Activated effector memory CD4-positive, alpha-beta T cell treated with Interleukin-2 at 50 U/mL for 16 hours (primary cell): ENCODE measurements at places on chromosomes 4 and X.

GRCh38 chrX:118249146-118249545 lies 96.8 kb upstream of the WDR44 start:
- no peak for DNase-seq

- DNase-seq = no peak
These were observed 21.4 kb upstream of the PLCXD1 start for GRCh38 chrX:259692-260355.

GRCh38 chrX:120761810-120762209 lies 113.9 kb downstream of the CT47B1 start:
- no peak for DNase-seq

DNA sequence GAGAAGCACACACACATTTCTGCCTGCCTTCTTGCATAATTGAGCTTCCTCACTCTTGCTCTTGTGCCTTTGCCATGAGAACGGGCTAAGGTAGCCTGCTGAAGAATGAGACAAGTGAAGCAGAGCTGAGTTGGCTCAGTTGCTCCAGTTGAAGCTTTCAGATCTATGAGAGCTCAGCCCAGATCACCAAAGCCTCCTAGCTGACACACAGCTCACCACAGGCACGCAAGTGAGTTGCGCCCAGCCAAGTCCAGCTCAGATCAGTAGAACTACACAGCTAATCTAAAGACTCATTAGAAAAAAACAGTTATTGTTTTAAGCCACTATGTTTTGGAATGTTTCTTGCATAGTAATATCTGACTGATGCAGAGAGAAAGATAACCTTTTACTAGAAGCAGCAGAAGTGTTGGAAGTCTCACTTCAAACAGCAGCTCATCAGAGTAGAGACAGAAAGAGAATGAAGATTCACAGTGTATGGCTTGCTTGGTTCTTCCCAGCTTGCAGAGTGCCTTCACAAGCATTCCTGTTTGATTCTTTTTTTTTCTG lies 362.4 kb downstream of the MID1IP1 start:
- DNase-seq = no peak

- no peak for DNase-seq
These were observed 121.7 kb downstream of the CHIC2 start for GRCh38 chr4:53942712-53943111.

DNA sequence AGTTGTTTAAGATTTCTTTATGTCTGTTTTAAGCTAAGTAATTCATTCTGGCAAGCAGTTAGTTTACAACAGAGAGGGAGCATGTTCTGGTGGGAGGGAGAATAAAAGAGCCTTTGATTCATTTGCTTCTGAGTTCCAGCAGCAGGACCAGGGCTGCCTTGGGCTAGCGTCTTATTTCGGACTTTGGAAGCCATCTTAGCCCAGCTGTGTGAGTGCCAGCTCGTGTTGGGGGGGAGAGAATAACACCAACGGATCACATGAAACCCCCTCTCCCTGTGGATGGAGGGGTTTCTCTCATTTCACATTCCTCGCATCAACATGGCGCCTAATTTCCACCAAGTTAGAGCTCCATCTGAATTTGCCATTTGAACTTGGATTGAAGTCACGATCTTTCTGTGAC lies 7.4 kb downstream of the GAB1 start:
- DNase-seq = no peak

GRCh38 chr4:2832981-2833670 lies 10.5 kb upstream of the ADD1 start:
- no peak for DNase-seq

- no peak for DNase-seq
These were observed 652.3 kb upstream of the AMOT start for GRCh38 chrX:113492895-113493294.

- no peak for DNase-seq
These were observed 101.8 kb downstream of the HMX1 start for GRCh38 chr4:8769645-8770517.

DNA sequence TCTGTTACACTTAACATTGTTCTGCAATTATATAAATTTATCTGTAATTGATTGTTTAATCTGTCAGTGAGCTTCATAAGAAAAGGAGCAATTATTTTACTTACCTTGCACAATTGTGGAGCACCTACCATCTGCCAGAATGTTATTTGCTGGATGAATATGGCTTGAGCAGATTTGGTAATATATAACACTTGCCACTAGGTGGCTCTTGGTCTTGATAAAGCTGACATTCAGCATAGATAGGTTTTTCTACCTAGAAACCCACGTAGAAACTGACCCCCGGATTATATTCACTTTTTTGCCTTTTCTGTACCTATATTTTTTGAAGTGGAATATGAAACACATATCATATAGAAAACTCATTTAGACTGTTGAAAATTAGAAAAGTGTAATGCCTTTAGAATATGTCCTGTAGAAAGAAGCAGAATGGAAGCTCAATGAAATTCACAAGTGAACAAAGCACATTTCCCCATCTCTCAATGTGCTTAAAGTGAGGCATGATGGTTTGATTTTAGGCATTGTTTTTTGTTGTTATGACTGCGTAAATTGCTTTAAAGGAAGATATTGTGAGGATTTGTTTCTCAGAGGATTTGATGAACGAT lies 9.5 kb downstream of the RBPJ start:
- DNase-seq = no peak

GRCh38 chrX:84108584-84108983 lies 79.4 kb downstream of the RPS6KA6 start:
- DNase-seq = no peak

GRCh38 chr4:2932951-2933565 lies 30.1 kb downstream of the NOP14 start:
- no peak for DNase-seq

- no peak for DNase-seq
These were observed 90.9 kb upstream of the SRD5A3 start for GRCh38 chr4:55255179-55255578.

DNA sequence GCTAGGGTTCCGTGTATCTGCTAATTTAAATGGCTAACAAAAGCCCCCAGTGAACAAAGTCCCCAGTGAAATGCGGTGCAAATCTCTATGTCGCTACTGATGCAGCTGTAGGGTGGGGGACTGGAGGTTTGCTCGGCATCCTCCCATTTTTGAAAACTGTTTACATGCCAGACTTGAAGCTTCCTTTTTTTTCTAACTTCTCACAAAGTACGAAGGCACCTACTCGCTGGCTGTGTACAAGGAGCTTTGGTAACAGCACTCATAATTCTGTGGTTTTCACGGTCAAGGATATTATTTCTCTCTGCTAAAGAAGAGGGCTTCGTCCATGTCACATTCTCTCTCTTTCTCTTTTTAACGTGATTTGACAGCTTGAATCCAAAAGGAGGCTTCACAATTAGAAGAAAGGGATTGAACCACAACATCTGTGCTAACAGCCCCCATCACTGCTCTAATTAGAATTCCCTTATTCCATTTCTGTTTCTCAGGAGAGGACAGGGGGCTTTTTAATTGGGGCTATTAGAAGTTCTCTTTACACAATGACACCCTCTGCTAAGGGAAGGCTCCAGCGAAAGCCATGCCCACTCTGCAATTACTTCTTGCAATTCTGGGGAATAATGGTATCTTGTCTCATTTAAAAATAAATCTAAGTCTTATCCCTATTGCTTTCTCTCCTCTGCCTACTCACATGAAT lies 46.7 kb downstream of the TMEM156 start:
- DNase-seq = no peak

GRCh38 chr4:158164768-158165213 lies 8.0 kb downstream of the GASK1B start:
- no peak for DNase-seq

DNA sequence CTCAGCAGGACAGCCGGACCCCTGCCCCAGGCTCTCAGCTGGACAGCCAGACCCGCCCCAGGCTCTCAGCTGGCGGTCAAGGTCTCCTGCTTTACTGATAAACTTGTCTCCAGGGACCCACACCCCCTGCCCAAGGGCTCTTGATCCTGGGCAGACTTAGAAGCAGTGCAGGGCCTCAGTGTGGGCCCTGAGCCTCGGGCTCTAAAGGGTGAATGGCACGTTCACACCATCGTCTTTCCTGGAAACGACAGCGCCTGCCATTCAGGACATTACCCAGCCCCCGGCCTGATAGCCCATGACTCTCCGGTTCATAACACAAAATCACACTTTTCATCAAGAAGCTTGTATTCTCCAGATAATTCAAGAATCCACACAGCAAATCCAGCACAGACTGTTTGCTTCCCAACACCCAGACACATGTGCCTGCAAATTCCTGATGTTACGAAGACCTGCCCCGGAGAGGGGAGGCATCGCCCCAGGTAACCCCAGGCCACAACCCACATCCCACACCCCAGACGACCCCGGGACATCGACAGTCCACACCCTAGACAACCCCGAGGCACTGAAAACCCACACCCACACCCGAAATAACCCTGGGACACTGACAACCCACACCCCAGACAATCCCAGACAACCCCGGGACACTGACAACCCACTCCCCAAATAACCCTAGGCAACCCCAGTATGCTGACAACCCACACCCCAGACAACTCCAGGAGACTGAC lies 136.8 kb downstream of the FAM53A start:
- no peak for DNase-seq

DNA sequence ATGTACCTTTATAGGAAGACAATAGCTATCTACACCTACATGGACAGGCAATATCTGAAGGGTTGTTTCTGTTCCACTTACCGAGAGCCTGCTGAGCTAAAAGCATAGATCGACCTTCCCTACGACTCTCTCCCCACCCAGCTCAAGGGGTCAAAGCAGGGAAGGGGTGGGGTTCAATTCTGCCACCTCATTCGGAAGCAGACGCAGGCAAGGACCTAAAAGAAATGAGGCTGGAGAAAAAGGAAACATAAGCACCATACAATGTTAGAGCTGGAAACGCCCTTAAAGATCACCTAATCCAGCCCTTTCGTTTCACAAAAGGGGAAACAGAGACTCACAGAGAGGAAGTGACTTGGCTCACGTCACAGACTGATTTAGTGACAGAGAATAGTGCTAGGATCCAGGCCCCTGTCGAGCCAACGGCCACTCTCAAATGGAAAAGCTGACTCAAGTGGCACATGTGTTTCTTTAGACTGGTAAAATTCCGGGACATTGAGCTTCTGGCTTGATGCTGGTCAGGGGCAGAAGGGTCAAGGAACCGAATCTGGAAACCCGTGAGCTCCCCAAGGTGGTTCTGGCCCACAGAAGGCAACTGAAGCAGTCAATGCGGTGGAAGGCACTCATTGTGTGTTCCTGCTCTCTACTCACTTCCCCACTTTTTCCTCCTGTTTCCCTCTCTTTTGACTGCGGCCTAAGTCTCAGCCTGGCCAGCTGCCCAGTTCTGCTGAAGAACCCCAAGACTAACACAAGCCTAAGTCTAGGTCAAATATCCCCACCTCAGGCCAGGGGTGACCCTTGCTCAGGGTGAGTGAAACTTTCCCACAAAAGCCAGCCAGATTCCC lies 7.5 kb downstream of the SEPTIN6 start:
- DNase-seq = no peak

DNA sequence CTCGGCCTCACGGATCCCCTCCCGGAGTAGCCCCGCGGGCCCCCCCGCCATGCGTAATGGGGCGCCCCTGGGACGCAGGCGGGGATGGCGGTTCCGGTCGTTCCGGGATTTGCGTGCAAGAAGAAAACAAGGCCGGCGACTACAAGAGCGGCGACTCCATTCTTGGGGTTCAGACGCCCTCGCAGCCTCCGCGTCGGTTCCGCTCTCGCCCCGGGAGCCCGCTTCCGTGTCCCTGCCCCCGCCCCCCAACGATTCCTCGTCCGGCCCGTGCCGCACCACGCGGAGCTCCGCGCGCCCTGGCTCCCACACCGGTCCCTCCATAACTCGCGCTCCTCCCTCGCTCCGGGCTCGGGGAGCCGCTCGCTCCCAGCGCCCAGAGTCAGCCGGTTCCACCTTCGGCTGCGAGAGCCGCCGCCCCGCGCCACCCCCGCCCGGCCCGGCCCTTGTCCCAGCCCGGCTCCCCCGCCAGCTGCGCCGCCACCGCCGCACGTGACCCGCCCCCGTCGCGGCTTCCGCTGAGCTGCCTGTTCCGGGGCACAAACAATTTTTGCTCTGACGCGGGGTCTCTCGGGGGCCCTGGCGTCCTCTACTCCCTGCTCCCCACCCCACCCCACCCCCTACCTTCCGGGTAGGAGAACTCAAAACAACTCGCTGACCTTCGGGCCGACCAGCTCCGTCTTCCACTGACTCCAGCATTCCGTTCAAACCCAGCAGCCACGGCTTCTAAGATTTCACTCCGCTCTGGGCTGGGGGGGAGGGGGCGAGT lies 78.8 kb upstream of the BCOR start:
- peak; percentile 66 for DNase-seq

GRCh38 chr4:137610960-137611359 lies 78.7 kb upstream of the PCDH18 start:
- no peak for DNase-seq

GRCh38 chr4:100244347-100244746 lies 54.1 kb upstream of the DDIT4L start:
- DNase-seq = no peak

- DNase-seq = no peak
These were observed 2086.8 kb downstream of the ARAP2 start for GRCh38 chr4:34157547-34157946.

GRCh38 chr4:38133711-38134480 lies 173.7 kb downstream of the PTTG2 start:
- DNase-seq = no peak

GRCh38 chr4:139619644-139620043 lies 46.0 kb upstream of the MGST2 start:
- no peak for DNase-seq

DNA sequence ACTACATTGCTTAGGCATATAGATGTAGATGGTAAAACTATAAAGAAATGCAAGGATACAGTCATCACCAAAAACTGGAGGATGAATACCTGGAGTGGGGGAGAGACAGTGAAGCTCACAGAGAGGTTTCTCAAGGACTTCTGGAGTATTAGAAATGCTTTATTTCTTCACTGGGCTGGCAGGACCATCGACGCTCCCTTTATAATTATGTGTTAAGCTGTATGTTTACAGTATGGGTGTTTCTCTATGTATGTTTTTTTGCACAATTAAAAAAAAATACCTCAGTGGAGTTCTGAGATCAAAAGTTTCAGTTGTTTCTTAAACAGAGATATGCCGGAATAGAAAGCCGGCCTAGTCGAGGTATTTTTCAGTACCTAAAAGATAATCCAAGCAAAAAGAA lies 201.3 kb downstream of the NSUN7 start:
- DNase-seq = no peak

DNA sequence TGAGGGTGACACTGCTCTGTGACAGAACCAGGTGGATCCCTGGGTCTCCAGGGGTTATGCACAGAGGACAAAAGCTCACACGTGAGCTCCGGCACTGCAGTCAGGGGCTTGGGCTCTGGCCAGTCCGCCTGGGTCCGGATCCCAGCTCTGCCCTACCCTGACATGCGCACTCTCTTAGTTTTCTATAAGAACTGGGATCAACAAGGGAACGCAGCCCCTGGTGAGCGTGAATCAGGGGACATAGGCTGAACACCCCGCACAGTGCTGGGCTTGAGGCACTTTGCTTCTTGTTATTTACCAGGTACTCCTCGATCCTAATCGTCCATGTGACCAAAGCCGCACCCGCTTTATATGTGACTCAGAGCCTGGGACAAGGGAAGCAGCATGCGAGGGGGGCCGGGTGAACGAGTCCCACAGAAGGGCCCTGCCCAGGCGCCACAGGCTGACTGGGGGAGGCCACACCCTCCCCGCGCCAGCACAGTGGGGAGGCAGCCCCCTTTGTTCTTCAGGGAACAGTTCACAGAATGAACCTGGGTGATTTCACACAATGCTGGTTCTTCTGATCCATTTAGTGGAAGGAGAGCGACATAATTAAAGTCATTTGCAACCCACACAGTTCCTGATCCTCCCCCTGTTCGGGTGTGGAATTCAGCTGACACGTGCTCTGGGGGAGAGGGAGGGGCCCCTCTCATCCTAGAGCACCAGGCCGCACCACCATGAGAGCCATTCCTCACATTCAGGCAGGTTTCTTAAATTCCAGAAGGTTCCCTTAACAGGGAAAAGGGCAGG lies 55.5 kb downstream of the WFS1 start:
- DNase-seq = no peak
